A549 treated with Mapracorat at 1 μM for 4 hours (cell line): ENCODE measurements at places on chromosomes 1 and 21. TPM values are rescaled to one million over a fixed set of nuclear protein-coding genes. Genes with fewer than 3 reads are reported as not detected.

The EPHB2 gene
- total RNA-seq = 32.5 to 44.1 TPM (median 39.5 TPM) in 5 replicates

The TDRD5 gene
- 0.05 TPM in 2 of 5 replicates, not detected in the others for total RNA-seq

The TNNI3K gene
- 0.22 TPM in 1 of 5 replicates, not detected in the others for total RNA-seq

The GBP4 gene
- 0.07 to 0.08 TPM in 2 of 5 replicates, not detected in the others for total RNA-seq

The HSD3B1 gene
- 0.27 TPM in 1 of 5 replicates, not detected in the others for total RNA-seq

The PRAMEF26 gene
- not detected in 5 replicates for total RNA-seq

The VCAM1 gene
- total RNA-seq = 0.04 to 0.09 TPM (median 0.08 TPM) in 4 of 5 replicates, not detected in the other

The CR1L gene
- 0.40 TPM in 1 of 5 replicates, not detected in the others for total RNA-seq

The CFAP107 gene
- not detected in 5 replicates for total RNA-seq

The CLDN17 gene
- total RNA-seq = not detected in 5 replicates

The PLEKHN1 gene
- total RNA-seq = 3.6 to 6.3 TPM (median 5.7 TPM) in 5 replicates

The WNT3A gene
- 0.04 to 0.06 TPM in 2 of 5 replicates, not detected in the others for total RNA-seq

The NCF2 gene
- total RNA-seq = 1.1 to 2.3 TPM (median 1.9 TPM) in 5 replicates
